Renal cortical epithelial cell (primary cell): ENCODE measurements at places on chromosomes 3 and 15. TPM values are rescaled to one million over a fixed set of nuclear protein-coding genes. Genes with fewer than 3 reads are reported as not detected.

Gene STAB1
- total RNA-seq = 0.50 and 0.69 TPM in 2 replicates

Gene CACNA1D
- 0.52 and 1.5 TPM in 2 replicates for total RNA-seq

Gene TTC14
- total RNA-seq = 22.4 and 78.5 TPM in 2 replicates

GRCh38 chr3:127663151-127663550, 9.6 kb upstream of the ABTB1 start:
- DNase-seq = no peak

DNA sequence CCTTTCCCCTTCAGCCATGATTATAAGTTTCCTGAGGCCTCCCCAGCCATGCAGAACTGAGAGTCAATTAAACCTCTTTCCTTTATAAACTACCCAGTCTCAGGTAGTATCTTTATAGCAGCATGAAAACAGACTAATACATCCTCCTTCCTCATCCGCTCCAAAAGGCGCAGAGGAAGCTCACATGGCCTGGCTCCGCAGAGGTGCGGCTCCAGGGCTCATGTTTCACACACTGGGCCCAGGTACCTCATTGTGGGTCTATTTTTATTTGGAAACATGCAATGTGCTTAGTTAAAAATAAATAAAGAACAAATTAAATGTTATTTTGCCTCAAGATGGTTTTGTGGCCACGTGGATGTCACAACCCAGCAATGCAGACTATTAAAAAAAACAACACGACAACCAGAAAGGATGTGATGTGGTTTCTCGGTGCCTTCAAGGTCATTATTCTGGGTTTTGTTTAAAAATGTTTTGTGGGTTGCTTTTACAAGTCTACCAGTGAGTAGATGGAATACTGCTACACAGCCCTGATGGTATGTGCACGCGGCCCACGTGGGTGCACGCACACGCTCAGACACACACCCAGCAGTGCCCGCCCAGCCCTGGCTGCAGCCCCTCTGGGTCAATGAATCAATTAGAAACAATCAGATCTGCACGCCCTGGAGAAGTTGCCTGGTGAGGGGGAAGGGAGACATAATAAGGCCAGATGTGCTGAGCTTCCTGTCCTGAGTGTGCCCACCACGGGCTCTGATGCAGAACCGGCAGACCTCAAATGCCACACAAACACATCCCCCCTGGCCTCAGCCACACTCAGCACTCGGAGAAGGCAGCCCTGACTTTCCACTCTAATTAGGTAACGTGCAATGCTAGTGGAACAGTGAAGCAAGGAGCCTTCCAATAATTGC, 140.1 kb downstream of the ADAMTS17 start:
- peak; percentile 40 for DNase-seq

- DNase-seq = peak; percentile 46
Observed at GRCh38 chr15:68550498-68551295, 28.1 kb upstream of the CORO2B start.

- no peak for DNase-seq
Observed at GRCh38 chr3:169054471-169054870, 609.0 kb downstream of the MECOM start.

DNA sequence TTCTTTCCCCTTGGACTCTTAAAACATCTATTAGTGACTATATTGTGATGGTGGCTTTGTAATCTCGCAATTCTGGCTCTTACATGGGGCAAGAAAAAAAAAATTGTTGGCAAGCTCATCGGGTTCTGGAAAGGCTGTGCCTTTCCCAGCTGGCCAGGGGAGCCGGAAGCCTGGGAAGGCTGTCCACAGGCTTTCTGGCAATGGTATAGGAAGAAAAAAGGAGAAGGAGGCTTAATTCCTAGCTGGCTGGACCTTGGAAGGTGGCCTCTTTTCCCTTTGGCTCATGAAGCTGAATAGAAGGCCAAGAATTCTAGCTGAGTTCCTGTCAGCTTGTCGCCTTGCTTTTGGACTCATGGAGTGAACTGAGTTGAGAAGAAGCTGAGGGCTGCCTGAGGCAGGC, 243.5 kb upstream of the SEMA6D start:
- no peak for DNase-seq

DNA sequence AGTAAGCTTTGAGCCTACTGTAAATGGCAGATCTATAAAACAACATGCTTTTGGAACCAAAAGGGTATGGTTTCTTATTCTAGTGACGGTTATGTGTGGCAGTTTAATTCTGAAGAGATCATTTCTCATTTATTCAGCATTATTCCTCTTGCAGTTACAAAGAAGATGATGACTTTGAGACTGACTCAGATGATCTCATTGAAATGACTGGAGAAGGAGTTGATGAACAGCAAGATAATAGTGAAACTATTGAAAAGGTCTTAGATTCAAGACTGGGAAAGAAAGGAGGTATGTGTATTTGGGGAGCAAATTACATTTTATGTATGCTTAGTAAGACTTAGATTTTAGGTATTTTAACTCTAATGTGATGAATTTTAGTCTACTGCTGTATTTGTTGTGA, 41.5 kb downstream of the CHD2 start:
- DNase-seq = no peak

DNA sequence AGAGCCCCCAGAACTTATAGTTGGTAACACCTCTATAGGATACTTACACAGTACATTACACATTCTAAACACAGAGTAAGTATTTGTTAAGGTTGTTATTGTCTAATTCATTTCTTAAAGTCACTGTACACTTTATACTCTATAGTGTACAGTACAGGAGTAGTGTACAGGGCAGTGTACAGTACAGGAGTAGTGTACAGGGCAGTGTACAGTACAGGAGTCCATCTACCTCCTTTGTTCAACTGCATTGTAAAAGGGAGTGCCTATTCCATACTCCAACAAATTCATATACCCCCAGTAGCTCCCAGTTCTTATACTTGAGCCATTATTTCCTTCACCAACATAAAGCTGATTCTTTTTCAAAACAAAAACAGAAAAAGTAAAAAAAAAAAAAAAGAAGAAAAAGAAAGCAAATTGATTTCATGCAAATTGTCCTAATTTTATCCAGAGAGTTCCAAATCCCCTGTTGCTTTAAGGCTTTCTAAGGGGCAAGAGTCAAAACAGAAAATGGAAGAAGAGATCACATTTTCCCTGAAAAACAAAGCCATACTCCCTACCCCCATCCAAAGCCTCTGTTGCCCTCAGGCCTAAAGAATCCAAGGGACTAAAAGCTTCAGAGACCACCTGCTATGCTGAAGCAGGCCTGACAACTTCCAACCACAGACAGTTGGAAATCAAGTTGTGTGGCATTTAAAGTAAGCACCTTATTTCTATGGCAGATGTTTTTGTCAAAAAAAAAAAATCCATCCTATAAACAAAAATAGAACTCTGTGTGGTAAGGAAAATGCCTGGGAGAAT, 125.6 kb downstream of the PLCH1 start:
- no peak for DNase-seq

- no peak for DNase-seq
Observed at GRCh38 chr3:47412842-47413520, 32.2 kb downstream of the PTPN23 start.

- no peak for DNase-seq
Observed at GRCh38 chr3:178947738-178948137, 123.9 kb downstream of the ZMAT3 start.

GRCh38 chr15:82058517-82059204, 12.8 kb upstream of the MEX3B start:
- no peak for DNase-seq

DNA sequence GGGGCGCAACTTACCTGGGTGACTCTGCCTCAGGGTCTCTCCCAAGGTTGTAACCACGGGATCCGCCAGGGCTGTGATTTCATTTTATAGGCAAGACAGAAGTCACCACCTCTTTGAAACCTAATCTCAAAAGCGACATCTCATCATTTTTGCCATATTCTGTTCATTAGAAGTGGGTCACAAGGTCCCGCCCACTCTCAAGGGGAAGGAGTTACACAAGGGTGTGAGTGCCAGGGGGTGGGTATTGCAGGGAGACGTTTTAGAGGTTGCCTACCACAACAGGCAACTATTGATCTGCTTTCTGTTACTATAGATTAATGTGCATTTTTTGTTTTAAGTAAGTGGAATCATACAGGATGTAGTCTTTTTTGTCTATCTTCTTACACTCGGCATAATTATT, 56.6 kb upstream of the ADPGK start:
- DNase-seq = no peak
